IPS DF 6.9 (cell line): ENCODE measurements at places on chromosomes 3 and 15.

GRCh38 chr15:97961067-97961954 lies 808 bp downstream of the ARRDC4 start:
- no peaks in the 10 kb centered on the region for H3K27me3 ChIP-seq
- no peaks in the 10 kb centered on the region for H3K36me3 ChIP-seq
- no peak overlapping the region for H3K27ac ChIP-seq

- no peak overlapping the region for H3K27ac ChIP-seq
- H3K36me3 ChIP-seq = no peaks in the 10 kb centered on the region
- no peak overlapping the region for H3K4me3 ChIP-seq
- no peaks in the 10 kb centered on the region for H3K4me1 ChIP-seq
- DNase-seq = no peak
- H3K27me3 ChIP-seq = no peaks in the 10 kb centered on the region
Observed at GRCh38 chr15:31434588-31435260, 108.1 kb downstream of the KLF13 start.

GRCh38 chr3:99394831-99395778 lies 243.3 kb upstream of the COL8A1 start:
- H3K27ac ChIP-seq = no peak overlapping the region
- H3K27me3 ChIP-seq = no peaks in the 10 kb centered on the region
- no peak overlapping the region for H3K4me3 ChIP-seq
- no peak for DNase-seq
- H3K4me1 ChIP-seq = no peaks in the 10 kb centered on the region

- H3K36me3 ChIP-seq = no peaks in the 10 kb centered on the region
- peaks cover 8% of the 10 kb centered on the region for H3K4me1 ChIP-seq
- no peak overlapping the region for H3K27ac ChIP-seq
- no peaks in the 10 kb centered on the region for H3K27me3 ChIP-seq
Observed at GRCh38 chr3:177106184-177106583, 91.1 kb downstream of the TBL1XR1 start.
